ENCODE measurements at places on chromosomes 3 and 15.

DNA sequence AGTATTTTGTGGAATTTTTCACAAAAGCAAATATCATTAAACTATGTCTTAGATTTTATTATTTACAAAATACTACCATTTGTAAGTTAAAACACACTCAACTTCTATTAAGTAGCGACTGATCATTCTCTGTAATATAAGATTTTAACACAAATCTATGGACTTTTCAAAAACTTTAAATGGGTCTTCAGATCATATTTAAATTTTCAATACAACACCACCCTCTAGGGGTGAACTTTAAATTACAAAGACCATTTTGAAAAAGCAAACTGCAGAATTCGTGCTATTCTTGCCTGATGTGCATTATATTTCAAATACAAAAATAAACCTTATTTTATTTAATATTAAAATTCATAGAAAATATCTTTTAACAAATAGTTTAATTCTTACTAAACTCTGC lies 8.2 kb upstream of the VGLL4 start:
- DNase-seq = peak; percentile 44

DNA sequence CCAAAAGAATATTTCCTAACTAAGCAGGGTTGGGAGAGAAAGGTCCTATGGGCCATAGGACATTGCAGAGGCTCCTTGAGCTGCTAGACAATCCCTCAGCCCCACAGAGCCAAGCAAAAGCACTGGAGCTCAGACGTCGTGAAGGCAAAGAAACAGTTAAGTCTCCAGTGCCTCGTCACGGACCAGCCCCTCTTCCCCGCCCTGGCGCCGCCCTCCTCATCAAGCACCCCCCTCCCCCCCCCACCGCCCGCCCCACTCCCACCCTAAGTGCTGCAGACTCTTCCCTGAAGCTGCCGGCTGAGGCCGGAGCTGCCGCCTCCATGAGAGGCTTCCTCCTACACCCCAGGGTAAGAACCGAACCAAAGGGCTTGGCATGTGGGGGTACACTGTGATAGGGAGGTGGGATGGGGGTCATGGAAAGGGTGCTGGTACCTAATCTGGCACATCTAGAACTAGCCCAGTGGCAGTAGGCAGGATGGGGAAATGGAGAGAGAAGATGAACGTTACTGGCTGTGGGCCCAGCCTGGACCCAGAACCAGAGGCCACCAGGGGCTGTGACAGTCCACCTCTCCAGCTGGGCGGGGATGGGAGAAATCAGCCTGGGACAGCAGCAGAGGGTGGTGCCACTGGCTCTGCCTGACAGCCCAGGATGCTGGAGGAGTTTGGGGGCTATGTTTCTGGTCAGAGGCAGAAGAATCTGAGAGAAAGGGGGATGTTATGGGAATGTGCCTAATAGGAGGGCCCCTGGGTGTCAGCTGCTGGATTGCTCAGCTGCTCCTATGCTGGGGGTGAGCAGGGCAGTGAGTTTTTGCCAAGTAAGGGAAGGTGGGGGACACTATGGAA lies at the start of gene MAP1A:
MAP1A (plus strand) TSS at position 255 of the 843 bp plus-strand sequence. CDS start 3,866 bp downstream, outside the sequence.
- DNase-seq = no peak

DNA sequence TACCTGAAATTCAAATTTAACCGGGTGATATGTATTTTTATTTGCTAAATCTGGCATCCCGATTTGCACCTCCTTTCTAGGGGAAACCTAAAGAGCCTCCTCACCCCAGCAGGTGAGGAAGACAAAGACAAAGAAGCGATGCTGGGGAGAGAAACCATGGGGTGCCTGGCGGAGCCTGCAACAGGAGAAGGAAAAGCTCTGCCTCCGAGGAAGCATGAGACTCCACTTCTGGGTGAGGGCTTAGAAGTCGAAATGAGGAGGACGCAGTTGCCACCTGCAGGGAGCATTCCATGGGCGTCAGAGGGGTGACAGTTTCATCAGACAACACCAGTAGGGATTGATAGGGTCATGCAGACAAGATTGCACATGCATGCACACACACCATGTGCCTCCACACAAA lies 30.5 kb upstream of the LYZL4 start:
- no peak for DNase-seq

GRCh38 chr3:112604536-112604935 lies 36.4 kb downstream of the CCDC80 start:
- DNase-seq = no peak

DNA sequence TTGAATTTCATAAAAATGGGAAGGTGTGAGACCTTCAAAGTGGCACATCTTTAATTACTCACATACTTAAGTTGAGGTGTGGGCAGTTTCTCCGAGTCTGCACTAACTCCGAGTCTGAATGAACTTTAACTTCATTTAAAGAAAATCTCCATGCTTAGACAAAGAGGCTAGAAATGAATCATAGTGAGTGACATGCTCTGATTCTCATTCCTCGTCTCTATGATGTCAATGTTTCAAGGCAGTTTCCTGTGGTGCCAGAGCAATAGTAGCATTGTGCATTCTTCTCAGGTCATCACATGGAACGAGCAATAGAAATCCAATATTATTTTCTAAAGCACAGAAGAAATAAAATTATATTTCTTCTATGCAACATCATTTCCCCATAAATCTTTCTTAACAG lies 224.8 kb downstream of the KCNMB2 start:
- DNase-seq = no peak

GRCh38 chr3:9826815-9827573 lies 16.8 kb downstream of the RPUSD3 start:
- DNase-seq = peak; percentile 44

GRCh38 chr3:119315600-119316312 lies 21.6 kb downstream of the ARHGAP31 start:
- DNase-seq = no peak

DNA sequence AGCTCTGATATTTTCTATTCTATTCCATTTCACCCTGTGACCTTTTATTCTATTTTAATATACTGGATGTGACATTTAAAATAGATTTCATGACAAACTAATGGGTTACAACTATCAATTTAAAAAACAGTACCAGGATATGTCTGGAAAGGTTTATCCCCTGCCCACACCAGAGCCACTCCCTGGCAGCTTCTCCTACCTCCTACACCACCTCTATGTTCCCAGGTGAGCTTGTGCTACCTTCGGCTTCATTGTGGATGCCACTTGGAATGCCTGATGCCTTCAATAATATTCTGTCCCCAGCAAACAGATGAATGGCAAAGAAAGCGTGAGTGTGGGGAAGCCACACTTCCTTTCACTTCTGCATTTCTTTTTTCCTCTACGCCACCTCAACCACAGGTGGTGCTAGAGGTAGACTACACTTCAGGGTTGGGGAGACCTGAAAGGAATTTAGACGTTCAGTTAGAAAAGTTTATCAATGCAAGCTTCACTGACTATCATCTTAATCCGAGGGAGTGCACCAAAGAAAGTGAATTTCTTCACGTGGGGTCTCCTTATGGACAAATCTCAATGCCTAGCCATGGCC lies 213.0 kb downstream of the SSR3 start:
- no peak for DNase-seq

Measured in A549 (cell line).